NCI-H1930 (cell line): ENCODE measurements at places on chromosomes 5 and 9.

- no peak for DNase-seq
These were observed 757 bp downstream of the SAPCD2 start for GRCh38 chr9:137069508-137070091.

DNA sequence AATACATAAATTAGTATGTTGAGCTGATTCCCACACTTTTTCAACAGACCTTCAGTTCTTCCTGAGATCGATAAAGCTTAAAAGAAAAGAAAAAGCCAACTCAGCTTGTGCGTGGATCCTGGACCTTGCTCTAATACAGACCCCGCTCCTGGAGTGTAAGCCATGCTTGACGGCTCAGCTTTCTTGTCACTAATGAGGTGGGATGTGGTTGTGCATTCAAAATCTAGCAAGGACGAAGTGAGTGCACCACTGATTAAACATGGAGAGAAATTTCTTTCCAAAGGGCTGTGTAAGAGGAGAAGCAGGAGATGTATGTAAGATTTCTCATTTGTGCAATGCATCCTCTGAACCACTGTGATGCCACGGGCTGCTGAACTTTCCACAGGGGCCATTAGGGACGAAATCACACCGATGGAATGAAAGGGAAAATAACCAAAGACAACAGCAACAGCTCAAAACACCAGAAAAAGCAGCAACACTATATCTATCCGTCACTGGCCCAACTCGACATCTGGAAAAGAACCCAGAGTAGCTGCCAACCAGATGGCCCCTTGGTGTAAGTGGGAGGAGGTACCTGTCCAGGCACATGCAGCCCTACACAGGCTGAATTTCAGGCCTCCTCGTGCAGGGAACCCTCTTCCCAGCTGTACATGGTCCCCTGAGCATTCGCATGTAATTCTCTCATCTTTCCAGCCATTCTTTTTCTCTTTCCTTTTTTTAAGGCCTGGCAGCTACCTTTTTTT, 178.9 kb downstream of the SREK1 start:
- DNase-seq = no peak

DNA sequence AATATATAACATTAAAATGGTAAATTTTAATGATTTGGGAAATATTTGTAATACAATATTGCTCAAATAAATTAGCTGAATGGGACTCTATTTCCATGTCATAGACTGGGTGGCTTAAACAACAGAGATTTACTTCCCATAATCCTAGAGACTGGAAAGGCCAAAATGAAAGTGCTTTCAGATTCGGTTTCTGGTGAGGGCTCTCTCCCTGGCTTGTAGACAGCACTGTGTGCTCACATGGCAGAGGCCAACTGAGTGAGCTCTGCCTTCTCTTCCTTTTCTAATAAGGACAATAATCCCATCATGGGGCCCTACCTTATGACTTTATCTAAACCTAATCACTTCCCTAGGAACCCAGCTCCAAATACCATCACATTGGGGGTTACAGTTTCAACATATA, 196.2 kb downstream of the MARCHF11 start:
- no peak for DNase-seq

DNA sequence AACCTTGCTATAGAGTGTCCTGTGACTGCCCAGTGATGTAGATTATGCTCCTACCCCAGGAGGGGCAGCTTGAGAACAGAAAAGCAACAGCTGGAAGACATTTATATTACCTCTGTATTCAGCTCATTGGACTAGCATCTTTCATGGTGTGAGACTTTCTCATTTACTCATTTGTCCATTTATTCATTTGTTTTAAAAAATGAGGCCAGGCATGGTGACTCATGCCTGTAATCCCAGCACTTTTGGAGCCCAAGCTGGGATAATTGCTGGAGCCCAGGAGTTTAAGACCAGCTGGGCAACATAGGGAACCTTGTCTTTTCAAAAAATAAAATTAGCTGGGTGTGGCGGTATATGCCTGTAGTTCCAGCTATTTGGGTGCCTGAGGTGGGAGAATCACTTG, 130.0 kb upstream of the LHFPL2 start:
- no peak for DNase-seq

- DNase-seq = no peak
These were observed 297.0 kb downstream of the TRIM32 start for GRCh38 chr9:116984111-116984510.

DNA sequence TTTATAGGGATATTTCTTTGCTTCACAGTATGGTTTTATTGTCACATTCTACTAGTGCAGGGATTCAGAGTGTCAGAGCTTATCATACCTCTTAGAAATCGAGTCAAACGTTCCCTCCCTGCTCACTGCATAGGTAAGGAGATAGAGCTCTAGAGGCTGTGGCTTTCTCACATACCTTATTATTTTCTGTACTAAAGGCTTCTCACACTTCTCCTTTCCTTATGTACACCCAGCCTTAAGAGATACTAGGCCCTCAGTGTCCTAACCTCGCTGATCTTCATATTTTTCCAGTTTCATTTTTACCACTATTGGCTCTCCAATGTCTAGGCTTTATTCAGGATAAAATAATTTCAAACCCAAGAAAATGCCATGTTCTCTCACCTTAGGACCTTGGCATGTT, 297.3 kb upstream of the RIOK2 start:
- no peak for DNase-seq

DNA sequence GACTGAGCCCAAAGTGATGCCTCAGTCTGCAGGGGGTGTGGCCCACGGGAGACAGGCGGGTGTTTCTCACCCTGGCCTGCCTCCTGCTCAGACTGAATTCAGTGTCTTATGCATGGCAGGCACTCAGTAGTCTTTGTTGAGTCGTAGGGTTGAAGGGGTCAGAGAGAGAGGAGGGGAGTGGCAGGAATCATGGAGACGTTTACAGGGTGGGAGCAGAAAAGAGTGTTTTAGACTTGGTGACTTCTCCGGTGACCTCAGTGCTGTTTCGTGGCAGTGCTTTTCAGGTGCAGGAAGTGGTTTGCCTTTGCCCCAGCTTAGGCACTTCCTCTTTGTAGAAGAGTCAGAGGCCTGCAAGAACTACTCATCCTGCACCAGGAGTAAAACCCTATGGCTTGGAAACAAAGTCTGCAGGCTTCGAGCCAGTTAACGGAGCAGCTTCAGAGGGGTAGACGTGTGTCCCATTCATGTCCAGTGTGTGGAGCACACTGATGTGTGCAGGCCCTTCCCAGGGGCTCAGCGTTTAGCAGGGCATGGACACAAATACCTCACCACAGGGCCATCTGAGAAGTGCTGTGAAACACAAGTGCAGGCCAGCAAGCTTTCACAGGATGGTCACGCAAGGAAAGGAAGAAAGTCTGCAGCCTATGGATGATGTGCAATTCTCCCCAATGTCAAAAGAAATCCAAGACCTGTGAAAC, 24.5 kb upstream of the SEMA4D start:
- no peak for DNase-seq
